ENCODE measurements at places on chromosomes 3 and 15. TPM values are rescaled to one million over a fixed set of nuclear protein-coding genes. Genes with fewer than 3 reads are reported as not detected.
A peak's percentile ranks its signal among the peaks of the same experiment; 100 is the strongest.

The PLA2G4D gene
- not detected for polyA plus RNA-seq

DNA sequence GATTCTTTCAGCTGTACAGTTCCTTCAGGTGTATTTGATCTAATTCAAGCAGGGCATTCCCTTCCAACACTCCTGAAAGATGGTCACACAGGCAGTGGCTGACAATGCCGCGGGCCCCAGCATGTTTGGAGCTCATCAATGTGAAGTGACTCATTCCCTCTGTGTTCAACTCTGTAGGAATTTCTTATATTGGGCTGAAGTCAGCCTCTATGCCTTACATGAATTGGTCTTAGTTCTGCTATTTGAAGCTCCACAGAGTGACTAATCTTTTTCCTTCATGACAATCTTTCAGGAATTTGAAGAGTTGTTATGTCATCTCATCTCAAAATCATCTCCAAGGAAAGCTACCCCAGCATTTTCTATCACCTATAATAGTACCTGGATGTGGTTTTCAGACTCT lies 142.5 kb upstream of the C2CD4B start:
- DNase-seq, result no peak

DNA sequence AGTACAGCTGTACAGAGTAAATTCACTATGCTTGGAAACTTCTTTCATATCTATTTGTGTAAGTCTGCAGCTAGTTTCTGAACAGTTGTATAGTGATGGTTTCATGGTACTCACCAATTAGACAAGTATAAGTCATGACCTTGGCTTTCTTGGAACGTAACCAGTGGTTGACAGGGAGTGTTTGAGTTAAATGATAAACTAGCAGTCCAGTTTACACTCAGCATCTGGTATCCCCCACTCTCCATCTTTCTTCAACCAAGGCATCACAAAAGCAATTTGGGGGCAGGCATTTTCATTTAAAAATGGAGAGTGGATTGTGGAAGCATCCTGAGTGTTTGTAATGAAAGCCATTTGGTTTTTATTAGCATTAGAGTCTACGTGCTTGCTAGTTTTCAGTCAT lies 26.0 kb downstream of the MME start:
- no peak for DNase-seq

The GRAMD2A gene
- 0.08 TPM for polyA plus RNA-seq

The TRIM59 gene
- polyA plus RNA-seq, result 6.8 TPM

The GOLGA8N gene
- 1.2 TPM for polyA plus RNA-seq

- no peak for DNase-seq
Observed at GRCh38 chr3:68953816-68954444, 21.6 kb upstream of the TAFA4 start.

The TEX55 gene
- polyA plus RNA-seq, result not detected

- no peak for DNase-seq
Observed at GRCh38 chr3:63768386-63768785, 50.7 kb upstream of the C3orf49 start.

- DNase-seq, result peak; percentile 28
Observed at GRCh38 chr3:11244121-11244677, 28.0 kb upstream of the ATG7 start.

- peak; percentile 95 for DNase-seq
Observed at GRCh38 chr3:98972155-98972554, 70.7 kb upstream of the DCBLD2 start.

- peak; percentile 72 for DNase-seq
Observed at GRCh38 chr3:36193448-36193847, 186.9 kb upstream of the STAC start.

The COX5A gene
- polyA plus RNA-seq, result 134 TPM

DNA sequence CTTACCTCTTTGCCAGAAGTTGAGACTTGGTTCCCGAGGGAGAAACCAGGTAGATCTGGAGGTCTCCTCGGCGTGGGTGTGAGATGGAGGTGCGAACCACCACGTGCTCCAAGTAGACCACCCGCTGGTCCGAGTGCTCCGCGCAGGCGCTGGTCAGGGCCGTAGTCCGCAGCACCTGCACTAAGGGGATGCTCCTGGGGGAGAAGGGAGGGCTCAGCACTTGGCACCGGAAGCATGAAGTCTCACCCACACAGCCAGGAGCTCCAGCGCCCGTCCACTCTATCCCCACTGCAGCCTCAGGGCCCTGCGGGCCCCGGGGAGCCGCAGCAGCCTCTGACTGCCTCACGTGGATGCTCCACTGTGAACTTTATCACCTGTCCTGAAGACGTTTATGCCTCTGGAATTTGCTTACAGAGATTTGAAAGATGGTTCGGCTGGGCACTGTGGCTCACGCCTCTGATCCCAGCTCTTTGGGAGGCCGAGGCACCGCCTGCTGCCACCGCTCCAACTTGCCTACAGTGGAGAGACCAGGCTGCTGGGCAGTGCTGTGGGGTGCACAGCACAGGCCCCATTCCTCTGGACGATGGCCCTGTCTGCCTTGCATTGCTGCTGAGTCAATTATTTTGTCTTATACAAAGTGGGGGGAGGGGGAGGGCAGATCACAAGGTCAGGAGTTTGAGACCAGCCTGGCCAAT lies 75.4 kb upstream of the SNRPA1 start:
- no peak for DNase-seq

- DNase-seq, result peak; percentile 85
Observed at GRCh38 chr15:58038426-58039078, 27.0 kb downstream of the ALDH1A2 start.

The APOD gene
- polyA plus RNA-seq, result 3.1 TPM

The ABI3BP gene
- 106 TPM for polyA plus RNA-seq

DNA sequence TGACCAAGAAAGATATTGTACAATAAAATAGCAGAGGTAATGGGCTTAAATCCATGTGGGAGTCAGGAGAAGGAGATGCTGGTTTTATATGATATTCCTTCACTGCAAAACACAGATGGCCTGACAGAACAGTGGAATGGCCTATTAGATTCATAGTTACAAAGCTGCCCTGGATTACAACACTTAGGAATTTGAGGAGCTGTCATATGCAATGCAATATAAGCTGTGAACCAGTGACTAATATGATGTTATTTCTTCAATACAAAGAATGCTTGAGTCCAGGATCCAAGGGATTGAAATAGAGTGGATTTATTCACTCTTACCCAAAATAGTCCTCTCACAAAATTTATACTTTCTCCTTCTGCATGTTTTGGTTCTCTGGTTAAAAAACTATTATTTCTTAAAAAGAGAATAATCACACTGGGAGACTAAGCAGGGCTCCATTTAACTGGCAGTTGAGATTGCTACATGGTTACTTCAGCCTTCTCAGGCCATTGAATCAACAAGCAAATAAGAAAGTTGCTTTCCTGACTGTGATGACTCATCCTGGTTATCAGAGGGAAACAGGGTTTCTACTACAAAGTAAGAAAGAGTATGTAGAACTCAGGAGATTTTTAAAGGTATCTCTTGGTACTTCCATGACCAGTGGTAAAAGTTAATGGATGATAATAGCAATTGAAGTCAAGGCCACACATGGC lies 79.8 kb upstream of the ZPLD1 start:
- peak; percentile 51 for DNase-seq

- no peak for DNase-seq
Observed at GRCh38 chr3:59082106-59082505, 32.3 kb upstream of the CFAP20DC start.

- no peak for DNase-seq
Observed at GRCh38 chr3:42515391-42515916, 13.0 kb downstream of the VIPR1 start.

The CSPG4 gene
- not detected for polyA plus RNA-seq

The CLRN1 gene
- polyA plus RNA-seq, result not detected

The HGD gene
- polyA plus RNA-seq, result 0.33 TPM

DNA sequence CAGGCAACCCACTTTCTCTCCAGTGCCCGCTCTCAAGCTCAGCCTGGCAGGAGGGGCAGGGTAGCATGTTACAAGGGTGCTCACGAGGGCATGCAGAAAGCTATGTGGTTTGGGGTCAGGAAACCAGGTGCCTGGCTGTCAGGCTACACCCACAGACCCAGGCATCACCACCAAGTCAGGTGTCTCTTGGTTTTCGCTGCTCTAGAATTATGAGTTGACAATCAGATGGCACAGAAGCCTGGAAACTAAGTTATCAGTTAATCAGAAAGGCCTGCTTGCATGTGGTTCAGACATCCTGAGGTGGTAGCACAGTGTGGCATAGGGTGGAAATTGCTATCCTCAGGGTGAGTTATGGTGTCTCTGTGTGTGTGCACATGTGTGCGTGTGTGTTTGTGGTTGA lies 16.2 kb upstream of the CCR9 start:
- DNase-seq, result no peak
